ENCODE measurements at places on chromosomes 4 and X. TPM values are rescaled to one million over a fixed set of nuclear protein-coding genes. Genes with fewer than 3 reads are reported as not detected.

POLN gene
- total RNA-seq: 3.3 TPM

HSFX2 gene
- total RNA-seq: not detected

GABRA4 gene
- 0.27 TPM for total RNA-seq

EPGN gene
- 24.9 TPM for total RNA-seq

LGI2 gene
- total RNA-seq: 0.52 TPM

FAM149A gene
- 3.9 TPM for total RNA-seq

OPHN1 gene
- 7.6 TPM for total RNA-seq

NPY5R gene
- total RNA-seq: 0.83 TPM

DNA sequence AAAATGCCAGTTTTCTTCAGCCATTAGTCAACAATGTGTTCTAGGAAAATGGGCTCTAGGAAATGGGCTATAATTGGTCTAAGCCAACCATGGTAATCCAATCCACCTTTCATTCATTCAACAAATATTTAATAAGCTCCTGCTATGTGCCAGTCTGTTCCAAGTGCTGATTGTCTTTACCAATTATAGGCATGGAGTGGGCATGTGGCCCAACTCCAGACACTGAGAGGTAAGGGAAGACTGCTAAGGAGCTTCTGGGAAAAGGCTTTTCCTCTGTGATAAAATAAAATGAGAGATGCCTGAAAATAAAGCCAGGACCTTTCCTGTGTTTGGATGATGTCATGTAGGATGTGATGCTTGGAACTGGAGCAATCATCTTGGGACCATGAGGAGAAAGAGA is 43.3 kb downstream of the HOPX start:
- DNase-seq: no peak

- no peak for DNase-seq
These were observed 274.7 kb upstream of the FGF13 start for GRCh38 chrX:138986235-138986634.

DNA sequence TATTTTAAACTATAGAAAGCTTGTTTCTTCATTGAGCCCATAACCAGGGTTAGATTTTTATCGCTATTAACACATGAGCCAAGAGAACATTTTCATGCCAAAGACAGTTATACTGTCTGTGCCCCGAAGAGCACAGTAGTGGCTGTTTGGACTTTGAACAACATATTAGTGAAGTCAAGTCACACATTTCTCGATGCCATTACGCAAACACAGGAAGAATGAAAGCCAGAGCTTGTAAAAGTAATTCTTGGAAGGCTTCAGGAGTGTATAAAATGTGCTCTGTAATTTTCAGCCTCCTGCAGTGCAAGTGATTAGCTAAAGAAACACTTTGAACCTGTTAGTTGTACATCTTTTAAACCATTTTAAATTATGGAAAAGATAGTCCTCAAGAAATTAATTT is 590.7 kb upstream of the PITX2 start:
- no peak for DNase-seq

- no peak for DNase-seq
These were observed 16.4 kb upstream of the NKRF start for GRCh38 chrX:119622356-119623232.

GRCh38 chr4:146945556-146946374 is at the start of gene TTC29:
TSS of gene TTC29 (minus strand) at chr4:146945864. CDS start at chr4:146939895, 5,969 bp downstream.
- DNase-seq: peak; percentile 85

DNA sequence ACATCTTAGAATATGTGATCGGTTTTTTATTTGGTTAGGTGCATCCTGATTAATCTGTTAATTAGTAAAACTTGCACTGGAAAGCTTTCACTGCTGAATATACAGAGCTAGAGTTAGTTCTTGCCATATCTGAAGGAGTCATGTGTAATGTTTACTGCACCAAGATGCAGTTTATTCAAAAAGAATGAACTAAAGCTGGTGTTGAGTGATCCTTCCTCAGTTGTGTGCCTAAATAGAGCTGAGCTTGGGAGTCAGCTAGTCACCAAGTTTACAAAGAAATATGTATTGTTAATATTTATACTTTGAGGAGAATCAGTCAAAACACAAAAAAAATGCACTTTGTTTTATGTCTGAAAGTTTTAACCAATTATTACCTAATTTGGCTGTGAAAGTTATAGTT is 54.1 kb upstream of the FHDC1 start:
- DNase-seq: no peak

- DNase-seq: no peak
These were observed 29.3 kb downstream of the FAM114A1 start for GRCh38 chr4:38896940-38897339.

DNA sequence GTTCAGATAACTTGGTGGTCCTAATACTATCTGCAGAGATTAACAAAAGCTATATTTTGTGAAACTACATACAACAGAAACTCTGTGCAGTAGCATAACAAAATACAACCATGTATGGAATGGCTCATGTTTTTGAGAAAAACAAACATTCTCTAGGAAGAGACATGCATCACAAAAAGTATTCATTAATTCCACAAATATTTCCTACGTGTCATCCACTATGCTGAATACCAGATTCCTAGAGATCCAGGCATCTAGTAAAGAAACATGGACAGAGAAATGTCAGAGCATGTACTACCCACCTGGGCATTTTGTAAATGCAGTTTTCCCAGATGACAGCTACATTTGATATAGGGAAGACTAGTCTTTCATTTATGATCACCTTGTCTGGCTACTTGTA is 248.1 kb downstream of the OPHN1 start:
- DNase-seq: no peak

DNA sequence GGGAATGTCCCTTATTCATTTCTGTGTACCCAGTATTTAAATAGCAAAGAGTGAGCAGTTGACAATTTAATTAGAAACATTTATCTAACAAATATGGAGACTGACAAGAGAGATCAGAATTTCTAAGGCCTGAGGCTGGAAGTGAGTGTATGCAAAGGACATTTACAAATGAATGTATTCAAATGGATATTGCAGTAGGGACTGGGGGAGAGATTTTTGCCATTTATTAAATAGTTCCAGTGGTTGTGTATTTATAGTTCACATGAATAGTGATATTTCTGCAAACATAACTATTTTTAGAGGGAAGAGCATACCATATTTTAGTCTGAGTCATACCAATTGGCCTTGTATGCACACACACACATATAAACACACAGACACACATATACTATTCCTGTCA is 592.4 kb downstream of the GLUD2 start:
- DNase-seq: no peak

GRCh38 chr4:98485816-98486345 is 172.5 kb downstream of the TSPAN5 start:
- DNase-seq: no peak

DNA sequence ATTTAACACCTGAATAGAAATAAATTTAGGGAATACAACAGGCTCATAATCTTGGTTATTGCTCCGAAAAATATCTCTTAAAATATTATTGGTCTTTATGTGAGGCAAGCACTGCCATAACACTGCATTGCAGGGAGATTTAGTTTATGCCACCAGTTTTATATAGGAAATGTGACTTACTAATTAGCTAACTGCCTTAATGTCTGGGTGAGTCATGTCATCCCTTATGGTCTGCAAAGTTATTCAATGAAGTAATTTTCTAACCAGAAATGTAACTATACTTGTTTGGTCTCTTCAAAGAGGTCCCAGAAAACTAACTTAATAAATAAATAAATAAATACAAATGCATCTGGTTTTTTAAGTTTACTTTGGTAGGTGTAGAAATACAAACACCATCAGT is 597.2 kb downstream of the GALNTL6 start:
- DNase-seq: no peak

- DNase-seq: no peak
These were observed 4.5 kb upstream of the SH3TC1 start for GRCh38 chr4:8194306-8195242.
